ENCODE measurements at places on chromosomes 1 and 21.

GRCh38 chr1:169204157-169204556, 97.7 kb downstream of the ATP1B1 start:
- DNase-seq = no peak

- DNase-seq = no peak
Measured at GRCh38 chr1:244628789-244629188, 24.1 kb upstream of the DESI2 start.

DNA sequence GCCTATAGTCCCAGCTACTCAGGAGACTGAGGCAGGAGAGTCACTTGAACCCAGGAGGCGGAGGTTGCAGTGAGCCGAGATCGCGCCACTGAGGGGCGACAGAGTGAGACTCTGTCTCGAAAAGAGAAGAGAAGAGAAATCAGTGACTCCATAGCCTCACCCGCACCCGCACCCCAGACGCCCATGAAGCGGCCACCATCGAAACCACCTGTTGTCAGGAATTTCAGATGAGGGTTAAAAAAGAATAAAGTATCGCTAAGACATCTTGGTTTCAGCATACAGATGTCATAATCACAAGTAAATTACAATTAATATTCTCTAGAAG, 47.4 kb downstream of the NPHP4 start:
- DNase-seq = no peak

- DNase-seq = no peak
Measured at GRCh38 chr21:27534206-27534605, 567.3 kb upstream of the ADAMTS5 start.

- DNase-seq = no peak
Measured at GRCh38 chr21:33035147-33035546, 9.4 kb downstream of the OLIG2 start.

DNA sequence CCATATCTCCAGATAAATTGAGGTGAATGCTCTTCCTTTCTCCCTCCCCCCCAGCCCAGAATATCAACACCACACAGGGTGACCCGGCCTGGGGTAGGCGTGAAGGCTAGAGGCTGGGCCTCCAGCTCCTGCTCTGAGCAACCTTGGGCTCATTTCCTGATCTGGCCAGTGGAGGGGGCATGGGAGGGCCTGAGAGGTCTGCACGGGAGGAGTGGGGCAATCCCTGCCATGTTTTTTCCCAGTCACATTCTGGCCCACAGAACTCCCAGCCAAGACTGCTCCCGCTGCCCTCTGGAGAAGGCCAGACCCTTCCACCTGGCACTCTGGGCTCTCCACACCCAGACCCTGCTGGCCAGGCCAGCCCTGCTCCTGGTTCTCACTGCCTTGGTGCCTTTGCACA, 3.9 kb downstream of the CLDN19 start:
- DNase-seq = no peak

DNA sequence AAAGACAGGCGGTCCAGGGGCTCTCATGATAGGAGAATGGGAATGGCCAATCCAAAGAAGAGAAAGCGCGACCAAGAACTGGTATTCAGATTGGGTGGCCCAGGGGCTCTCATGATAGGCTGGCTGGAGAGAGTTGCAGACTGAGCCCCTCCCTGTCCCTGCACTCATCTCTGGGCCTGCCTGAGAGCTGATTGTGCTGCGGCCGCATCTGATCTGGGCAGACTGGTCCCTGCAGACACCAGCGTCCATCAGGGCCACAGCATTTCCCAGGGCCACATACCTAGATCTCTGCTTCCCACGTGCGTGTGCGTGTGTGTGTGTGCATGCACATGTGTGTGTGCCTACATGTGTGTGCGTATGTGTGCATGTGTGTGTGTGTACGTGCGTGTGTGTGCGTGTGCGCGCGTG, 30.4 kb upstream of the MAN1C1 start:
- DNase-seq = no peak

GRCh38 chr1:32828341-32828740, 10.9 kb downstream of the S100PBP start:
- DNase-seq = no peak

- DNase-seq = no peak
Measured at GRCh38 chr1:117556341-117556740, 49.5 kb upstream of the TENT5C start.

DNA sequence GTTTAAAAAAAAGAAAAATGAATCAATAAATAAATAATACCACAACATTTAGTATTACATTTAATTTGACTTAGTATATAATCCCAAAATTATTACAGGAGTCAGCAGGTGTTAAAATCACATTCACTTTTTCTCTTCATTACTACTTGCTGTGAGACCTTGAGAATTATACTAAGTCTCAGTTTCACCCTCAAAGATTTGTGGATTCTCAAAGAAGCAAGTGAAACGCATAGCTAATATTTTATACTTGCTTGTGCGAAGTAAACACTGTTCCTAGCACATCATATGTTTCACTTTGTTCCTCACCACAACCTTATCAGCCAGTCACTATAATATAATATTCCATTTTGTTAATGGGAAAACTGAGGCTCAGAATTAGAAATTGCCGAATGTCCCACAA, 4.0 kb downstream of the CLCA1 start:
- no peak for DNase-seq

- no peak for DNase-seq
Measured at GRCh38 chr1:170694172-170694926, 30.4 kb downstream of the PRRX1 start.

DNA sequence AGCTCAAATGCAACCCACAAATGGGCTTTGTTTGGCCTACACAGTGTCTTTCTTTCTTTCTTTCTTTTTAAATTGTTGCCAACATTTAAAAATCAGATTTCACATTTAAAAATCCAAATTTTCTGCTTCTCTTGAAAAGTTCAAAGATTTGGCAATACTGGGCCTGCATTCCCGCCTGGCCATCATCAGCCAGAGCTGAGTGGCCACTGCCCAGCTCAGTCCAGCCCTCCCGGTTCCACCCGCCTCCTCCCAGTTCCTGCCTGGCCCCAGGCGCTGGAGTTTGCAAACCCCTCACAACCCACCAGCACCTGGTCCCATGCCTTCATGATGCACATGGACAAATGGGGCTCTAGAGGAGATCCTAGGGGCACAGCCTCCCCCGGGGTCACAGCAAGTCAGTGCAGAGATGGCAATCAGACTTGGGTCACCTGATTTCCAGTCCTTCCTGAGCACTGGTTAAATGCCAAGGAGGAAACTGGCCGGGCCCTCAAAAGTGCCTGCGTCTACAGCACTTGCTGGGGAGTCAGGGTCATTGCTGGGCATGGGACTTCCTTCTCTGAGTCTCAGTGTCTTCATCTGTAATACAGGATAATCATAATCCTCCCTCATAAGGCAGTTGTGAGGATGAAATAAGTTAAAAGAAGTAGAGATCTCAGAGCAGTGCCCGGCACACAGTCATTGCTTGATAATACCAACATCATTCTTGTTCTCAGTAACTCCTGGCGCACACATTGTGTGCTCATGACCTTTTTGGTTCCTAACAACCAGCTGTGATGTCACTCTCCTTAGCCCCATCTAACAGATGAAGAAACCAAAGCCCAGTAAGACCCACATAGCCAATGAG, 41.0 kb upstream of the LAPTM5 start:
- no peak for DNase-seq

- no peak for DNase-seq
Measured at GRCh38 chr21:28482657-28483056, 510.0 kb downstream of the LTN1 start.

GRCh38 chr1:233700338-233700737, 86.4 kb downstream of the KCNK1 start:
- no peak for DNase-seq

GRCh38 chr1:109629372-109630030, 9.9 kb downstream of the AMPD2 start:
- DNase-seq = no peak

DNA sequence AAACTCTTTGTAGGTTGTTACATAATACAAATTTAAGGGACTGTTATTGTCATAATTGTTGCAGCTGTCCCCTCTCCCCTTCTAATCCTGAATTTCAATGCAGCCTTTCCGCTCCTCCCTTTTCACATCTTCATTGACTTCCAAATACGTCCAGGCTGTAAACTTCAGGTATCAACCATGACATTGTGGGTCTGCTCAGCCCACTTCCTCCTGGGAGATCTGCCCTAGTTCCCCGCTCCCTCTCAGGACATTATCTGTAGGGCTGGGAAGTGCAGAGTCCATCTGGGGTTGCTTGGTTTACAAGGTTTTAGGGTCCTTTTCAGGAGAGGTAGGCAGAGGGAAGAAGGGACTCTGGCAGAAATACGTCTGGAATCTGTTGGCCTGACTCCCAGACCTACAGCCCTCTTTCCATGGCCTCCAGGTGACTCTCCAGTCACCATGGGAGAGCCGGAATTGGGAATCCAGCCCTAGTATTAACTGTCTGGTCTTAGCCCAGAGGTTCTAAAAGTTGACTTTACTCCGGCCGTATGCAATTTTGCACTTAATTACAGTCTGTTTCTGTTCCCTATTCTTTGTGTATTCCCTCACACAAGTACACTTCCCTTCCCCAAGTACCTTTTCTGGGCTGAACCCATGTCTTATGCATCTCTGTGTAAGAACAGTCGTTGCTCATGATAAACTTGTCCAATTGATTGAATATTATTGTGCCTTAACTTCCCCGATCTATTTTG, 4.7 kb upstream of the DENND2D start:
- no peak for DNase-seq

DNA sequence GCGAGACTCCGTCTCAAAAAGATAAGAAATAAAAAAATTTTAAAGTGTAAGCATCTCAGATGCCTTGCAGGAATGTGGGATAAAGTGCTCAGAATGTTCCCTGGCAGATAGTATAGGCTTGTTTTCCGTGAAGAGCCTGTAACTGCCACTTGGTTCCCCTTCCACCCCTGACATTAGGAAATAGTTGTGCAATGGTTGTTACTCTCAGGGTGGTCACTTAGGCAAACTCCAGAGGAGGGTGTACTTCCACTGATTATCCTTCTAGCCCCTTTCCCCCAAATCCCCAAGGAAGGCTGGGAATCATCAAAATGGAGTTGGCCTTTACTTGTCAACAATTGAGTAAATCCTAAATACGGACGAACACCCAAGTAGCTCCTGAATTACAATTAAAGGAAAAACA, 10.4 kb downstream of the RPL11 start:
- no peak for DNase-seq

DNA sequence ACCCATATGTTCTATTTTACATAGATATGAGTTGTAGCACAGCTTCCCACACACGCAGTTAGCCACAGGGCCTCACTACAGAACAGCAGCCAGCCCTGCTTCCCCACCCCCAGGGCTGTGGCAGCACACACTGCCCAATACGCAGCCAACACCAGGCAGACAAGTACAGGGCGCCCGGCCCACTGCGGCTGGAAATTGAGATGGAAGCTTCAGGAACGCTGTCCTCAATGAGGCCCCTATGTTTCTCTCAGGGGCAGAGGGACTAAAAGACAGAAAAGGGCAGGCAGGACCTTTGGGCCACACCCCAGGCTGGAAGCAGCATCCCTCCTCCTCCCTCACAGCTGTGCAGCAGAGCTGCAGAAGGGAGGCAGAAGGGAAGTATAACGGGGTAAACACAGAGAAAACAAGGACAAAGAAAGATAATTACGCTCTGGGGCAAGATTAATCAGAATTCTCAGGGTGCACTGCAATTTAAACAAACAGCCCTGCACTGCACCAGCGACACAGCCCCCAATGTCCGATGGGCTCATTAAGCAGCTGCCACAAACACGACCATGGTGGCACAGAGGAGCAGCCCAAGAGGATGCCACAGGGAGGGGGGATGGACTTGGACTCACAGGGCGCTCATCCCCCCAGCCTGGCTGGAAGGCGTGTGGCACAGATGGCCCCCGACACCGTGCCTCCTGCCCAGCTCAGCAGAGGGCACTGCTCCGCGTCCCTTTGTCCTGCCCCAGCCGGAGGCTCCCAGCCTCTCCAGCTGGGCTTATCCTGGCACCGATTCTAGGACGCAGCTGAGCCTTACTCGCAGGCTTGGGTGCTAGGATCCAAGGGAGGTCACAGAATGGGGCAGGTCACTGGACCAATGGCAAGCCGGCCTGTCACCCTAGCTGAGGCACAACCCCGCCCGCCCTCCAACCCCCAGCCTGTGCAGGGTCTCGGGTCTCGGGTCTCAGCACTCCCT, 14.2 kb downstream of the WDR4 start:
- no peak for DNase-seq

DNA sequence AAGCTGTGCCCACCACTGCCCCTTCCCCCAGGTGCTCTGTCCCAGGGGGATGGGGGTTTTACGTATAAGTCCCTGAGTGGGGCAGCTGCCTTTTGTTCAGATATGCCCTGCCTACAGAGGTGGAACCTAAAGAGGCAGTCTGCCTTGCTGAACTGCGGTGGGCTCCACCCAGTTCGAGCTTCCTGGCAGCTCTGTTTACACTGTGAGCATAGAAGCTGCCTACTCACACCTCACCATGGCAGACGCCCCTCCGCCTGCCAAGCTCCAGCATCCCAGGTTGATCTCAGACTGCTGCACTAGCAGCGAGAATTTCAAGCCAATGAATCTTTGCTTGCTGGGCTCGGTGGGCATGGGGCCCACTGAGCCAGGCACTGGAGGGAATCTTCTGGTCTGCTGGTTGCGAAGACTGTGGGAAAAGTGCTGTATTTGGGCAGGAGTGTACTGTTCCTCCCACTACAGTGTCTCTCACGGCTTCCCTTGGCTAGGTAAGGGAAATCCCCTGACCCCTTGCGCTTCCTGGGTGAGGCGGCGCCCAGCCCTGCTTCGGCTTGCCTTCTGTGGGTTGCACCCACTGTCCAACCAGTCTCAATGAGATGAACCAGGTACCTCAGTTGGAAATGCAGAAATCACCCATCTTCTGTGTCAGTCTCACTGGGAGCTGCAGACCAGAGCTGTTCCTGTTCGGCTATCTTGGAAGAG, 17.6 kb upstream of the RWDD3 start:
- no peak for DNase-seq

DNA sequence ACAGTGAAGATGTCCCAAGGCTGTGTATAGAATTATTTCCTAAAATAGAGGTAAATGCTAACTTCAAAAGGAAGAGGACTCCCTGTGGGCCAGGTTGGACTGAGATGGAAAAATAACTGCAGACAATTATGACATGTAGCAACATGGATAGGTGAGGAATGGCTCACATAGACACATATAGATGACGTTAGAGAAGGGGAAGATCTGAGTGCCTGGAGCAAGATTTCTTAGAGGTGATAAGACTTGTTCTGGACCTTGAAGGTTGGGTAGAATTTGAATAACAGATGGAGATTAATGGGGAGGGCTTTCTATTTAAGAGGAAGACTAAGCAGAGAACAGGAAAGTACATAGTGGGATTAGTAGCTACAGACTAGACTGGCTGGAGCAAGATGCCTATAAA, 76.9 kb downstream of the C1orf21 start:
- no peak for DNase-seq

DNA sequence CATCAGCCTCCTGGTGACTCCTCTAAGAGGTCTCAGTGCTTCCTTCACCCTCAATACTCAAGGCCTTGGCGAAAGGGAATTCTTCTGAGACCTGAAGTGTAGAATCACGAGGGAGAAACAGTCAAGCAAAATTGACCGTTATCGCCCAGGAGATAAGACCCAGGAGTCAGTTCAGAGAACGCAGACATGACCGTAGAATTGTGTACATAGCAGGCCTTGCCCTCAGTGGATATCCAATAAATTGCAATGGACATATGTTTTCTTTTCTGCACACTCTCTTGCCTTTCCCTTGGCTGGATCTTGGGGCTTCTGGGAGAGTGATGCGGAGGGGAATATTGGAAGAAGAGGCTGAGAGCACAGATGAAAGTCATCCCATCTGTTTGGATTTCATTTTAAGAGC, 15.7 kb upstream of the ETS2 start:
- DNase-seq = no peak
